ENCODE measurements at places on chromosomes 2 and 18. TPM values are rescaled to one million over a fixed set of nuclear protein-coding genes. Genes with fewer than 3 reads are reported as not detected.

DNA sequence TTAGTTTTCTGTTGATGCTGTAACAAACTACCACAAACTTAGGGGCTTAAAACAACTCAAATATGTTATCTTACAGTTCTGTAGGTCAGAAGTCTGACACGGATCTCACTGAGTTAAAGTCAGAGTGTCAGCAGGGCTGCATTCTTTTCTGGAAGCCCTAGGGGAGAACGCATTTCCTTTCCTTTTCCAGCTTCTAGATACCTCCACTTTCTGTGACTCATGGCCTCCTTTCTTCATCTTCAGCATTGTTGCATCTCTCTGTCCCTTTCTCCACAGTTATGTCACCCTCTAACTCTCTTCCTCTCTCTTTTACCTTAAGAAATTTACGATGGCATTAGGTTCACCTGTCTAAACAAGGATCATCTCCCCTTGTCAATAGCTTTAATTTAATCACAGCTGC is 13.3 kb upstream of the PPP4R1 start:
- DNase-seq, result no peak

DNA sequence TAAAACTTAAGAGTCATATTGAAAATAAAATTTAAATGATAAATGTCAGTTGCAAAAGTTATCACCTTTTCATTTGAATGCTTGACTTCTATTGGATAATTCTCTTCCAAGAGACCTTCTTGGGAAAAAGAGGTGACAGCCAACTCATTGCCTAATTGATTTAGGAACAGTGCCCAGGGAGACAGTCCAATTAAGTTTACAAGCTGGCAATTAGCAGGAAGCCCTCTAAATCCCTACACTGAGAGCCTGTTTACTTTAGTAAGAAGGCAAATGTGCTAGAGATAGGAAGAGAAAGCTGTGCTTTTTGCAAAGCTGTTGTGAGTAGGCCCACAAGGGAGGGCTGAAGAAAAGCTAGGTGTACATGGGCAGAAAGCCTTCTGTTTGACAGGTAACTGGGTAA is 189.1 kb downstream of the WDPCP start:
- DNase-seq, result no peak

DNA sequence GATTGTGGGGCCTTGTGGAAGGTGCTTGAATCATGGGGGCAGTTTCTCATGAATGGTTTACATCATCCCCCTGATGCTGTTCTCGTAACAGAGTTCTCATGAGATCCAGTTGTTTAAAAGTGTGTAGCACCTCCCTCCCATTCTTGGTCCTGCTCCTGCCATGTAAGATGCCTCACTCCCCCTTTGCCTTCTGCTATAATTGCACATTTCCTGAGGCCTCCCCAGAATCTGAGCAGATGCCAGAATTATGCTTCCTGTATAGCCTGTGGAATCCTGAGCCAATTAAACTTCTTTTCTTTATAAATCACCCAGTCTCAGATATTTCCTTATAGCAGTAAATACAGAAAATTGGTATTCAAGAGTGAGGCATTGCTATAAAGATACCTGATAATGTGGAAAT is 15.6 kb upstream of the WDR75 start:
- no peak for DNase-seq

The MROH2A gene
- total RNA-seq, result not detected

The EHD3 gene
- 1.2 TPM for total RNA-seq

The RAD51AP2 gene
- total RNA-seq, result not detected

The PLEK gene
- total RNA-seq, result 2.3 TPM

The MYO1B gene
- 35.0 TPM for total RNA-seq

Data from activated naive CD8-positive, alpha-beta T cell treated with anti-CD3 and anti-CD28 coated beads for 36 hours (primary cell).